ENCODE measurements at places on chromosomes 12 and 14.
A peak's percentile ranks its signal among the peaks of the same experiment; 100 is the strongest.

DNA sequence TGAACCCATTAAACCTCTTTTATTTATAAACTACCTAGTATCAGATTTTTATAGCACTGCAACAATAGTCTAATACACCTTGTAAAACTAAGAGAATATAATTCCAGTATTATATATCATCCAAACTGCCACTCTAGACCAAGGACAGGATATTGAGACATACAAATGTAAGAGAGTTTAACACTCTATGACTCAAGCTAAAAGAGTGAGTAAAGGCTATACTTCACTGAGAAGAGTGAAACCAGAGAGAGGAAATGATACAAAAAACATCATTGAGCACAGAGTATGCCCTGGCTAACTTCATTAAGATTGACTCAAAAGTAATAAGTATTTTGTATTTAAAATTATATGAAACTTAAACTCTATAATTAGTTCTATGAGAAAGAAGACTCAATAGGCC, 1951.9 kb upstream of the SEL1L start:
- no peak for DNase-seq

DNA sequence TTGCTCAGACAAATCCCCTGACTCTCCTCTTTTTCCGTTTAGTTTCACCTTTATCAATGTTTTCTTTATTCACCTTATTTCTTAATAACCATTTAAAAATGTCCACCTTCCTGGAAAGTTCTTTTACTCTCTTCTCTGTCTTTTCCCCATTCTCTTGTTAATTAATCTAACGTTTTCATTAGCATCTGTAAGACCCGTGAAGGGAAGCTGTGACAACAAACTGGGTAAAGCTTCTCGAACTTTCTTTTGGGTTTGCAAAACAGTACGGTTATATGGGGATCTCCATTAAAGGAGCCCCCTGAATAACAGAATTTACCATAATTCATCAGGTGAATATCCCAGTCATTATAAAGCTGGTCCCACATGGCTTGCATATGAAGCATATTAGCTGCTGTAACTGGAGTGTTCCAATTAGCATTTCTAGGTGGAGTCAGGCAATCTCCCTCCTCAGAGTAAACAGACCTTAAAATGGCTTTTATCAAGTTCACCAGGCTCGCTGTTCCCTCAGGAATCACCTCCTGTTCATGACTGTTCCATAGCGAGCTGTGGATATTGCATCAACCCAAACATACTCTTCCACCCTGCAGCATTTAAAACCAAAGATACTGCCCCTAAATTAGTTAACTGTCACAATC, 42.4 kb downstream of the TMEM30B start:
- peak; percentile 93 for DNase-seq

- DNase-seq = no peak
These were observed 23.0 kb upstream of the TBK1 start for GRCh38 chr12:64428956-64429355.

DNA sequence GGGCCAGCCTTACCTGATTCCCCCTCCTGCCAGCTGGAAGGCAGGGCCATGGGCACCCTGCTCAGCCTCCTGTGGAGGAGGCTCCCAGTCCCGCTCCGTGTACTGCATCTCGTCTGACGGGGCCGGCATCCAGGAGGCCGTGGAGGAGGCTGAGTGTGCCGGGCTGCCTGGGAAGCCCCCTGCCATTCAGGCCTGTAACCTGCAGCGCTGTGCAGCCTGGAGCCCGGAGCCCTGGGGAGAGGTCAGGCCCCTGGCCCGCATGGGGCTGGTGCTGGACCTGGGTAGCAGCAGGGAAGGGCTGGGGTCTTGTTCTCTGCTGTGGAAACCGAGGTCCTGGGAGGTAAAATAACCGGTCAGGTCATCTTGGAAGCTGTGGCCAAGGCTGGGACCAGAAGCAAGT, 16.4 kb downstream of the PAPLN start:
- no peak for DNase-seq

- DNase-seq = peak; percentile 67
These were observed 7.1 kb upstream of the CCDC175 start for GRCh38 chr14:59583755-59584154.

DNA sequence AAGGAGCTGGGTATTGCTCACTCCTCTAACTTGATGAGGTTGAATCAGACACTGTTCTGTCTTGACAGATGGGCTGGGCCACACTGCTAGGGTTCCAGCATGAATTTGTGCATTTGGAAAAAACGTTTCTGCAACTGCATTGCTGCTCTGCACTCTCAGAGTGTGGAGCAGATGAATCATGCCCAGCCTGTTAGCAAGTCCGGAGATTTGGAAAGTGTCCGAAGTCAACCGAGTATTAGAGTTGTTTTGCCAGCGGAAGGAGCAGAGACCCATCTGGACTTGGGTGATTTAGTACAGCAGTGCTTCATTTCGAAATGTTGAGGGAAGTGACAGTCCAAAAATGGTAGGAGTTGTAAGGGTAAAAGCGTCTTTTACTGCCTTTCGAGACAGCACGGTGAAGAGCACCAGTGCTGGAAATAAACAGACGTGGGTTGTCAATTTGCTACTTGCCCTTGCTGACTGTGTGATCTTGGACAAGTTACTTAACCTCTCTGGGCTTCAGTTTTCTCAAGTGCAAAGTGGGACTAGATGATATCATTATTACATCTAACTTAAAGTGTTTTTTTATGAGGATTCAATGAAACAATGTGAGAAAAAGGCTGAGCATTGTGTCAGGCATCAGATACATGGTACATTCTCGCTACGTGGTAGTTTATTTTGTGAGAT, 139.5 kb downstream of the CHST11 start:
- no peak for DNase-seq

DNA sequence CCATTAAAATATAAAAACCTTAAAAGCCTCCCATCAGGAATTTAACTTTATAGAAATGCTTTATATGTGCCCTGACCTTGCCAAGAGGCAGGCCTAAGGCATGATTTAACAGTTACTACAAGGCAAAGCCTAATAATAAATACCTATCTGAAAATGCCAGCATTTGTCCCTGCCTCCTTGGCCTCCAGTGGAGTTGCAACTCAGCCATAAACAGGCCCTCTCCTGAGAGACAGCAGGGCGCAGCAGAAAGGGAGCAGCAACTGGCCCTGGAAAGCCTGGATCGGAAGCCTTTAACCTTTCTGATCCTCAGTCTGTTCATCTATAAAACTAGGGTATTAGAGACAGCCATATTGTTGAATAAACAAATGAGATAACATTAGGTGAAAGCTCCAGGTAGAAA, 324.4 kb downstream of the PAWR start:
- DNase-seq = peak; percentile 14

DNA sequence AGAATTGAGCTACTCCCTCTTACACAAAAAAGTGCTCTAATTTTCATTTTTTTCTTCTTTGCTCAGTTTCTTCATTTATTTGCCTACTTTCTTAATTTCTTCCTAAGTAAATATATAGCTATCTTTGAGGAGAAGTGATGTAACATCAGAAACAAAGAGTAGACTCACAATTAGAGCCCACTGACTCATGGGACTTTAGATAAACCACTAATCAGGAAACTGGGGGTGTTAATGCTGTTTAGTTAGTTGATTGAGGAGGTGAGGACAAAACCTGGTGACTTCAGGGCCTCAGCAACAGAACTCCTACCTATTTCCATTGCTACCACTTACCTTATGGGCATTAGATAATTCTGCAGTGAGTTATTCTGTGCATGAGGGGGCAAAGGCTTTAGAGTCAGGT, 151.7 kb downstream of the MON2 start:
- peak; percentile 47 for DNase-seq

GRCh38 chr14:30988509-30988908, 36.9 kb upstream of the AP4S1 start:
- no peak for DNase-seq

DNA sequence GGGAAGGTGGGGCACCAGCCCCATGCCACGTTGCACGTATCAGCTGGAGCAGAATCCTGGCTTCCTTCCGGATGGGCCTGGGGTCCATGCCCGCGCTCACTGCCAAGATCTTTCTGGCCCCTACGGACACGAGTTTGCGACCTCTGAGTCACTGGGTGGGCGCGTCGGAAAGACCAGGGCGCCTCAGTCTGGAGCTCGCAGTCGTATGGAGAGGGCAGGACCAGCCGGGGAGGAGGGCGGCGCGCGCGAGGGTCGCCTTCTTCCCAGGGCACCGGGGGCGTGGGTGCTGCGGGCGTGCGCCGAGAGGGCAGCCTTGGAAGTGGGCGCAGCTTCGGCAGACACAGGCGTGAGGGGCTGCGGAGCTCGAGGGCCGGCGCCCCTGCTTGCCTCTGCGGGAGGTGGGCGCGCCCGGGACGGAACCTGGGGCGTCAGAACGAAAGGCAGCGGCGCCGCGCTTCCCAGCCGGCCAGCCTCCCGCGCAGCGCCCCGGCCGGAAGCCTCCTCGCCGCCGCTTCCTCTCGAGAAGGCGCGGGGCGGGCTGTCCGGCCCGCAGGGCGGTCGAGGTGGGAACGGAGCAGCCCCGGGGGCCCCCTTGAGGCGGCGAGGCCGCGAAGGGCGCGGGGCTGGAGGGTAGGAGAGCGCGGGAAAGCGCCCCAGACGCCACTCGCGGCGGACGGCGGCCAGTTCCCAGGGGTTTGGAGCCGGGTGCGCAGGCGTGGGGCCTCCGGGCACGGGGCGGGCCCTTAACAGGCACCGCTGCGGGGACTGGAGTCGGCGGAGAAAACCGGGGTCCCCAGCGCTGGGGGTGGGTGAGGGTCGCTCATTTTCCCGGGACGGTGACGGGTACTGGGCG, at the start of gene ARL6IP4:
TSS of gene ARL6IP4 (plus strand) at position 499 of the 853 bp plus-strand sequence. CDS start 459 bp downstream, outside the sequence.
- peak; percentile 85 for DNase-seq

DNA sequence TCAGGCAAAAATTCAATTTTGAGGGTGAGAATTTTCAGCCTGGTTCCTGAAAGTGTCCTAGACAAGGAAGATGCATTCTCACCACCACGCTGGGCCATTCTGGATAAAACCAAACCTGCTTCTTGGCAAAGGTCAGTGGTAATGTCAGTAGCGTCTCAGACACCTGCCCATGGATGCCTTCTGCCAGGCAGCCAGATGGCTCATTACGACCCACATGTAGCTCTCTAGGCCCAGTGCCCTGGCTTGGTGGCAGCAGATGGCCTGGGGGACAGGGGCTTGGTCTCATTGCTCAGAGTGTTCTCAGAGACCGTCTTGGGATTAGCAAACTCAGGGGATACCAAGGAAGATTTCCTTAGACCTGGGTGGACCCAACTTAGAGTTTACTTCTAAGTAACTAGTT, 105.1 kb downstream of the ARF6 start:
- DNase-seq = peak; percentile 66

DNA sequence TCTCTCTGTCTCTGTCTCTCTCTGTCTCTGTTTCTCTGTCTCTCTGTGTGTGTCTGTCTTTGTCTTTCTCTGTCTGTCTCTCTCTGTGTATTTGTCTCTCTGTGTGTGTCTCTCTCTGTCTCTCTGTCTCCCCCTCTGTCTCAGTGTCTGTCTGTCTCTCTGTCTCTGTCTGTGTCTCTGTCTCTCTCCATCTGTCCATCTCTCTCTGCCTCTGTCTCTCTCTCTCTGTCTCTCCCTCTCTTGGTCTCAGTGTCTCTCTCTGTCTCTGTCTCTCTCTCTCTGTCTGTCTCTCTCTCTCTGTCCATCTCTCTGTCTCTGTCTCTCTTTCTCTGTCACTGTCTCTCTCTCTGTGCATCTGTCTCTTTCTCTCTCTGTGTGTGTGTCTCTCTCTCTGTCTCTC, 143.8 kb upstream of the GARIN2 start:
- no peak for DNase-seq

GRCh38 chr12:58176296-58176869, 235.0 kb downstream of the ATP23 start:
- peak; percentile 71 for DNase-seq

DNA sequence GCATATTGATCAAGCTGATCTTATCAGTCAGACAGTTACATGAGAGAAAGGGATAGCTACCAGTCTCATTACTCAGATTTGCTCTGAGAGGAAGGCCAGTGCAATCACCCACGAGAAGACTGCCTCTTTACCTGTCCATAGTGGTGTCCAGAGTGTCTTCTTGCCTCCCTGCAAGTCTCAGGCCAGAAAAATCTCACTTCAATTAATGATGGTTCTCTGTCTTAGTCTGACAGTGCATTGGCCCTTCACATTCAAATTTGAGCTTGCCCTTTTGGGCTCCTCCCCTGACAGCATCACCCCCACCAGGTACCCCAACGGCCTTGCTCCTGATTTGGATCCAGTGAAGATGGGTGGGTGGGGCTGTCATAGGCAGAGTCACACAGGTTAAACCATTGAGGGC, at the start of gene AICDA:
TSS of gene AICDA (minus strand) at position 231 of the 400 bp plus-strand sequence. CDS start at position 139, 92 bp downstream.
- DNase-seq = no peak

DNA sequence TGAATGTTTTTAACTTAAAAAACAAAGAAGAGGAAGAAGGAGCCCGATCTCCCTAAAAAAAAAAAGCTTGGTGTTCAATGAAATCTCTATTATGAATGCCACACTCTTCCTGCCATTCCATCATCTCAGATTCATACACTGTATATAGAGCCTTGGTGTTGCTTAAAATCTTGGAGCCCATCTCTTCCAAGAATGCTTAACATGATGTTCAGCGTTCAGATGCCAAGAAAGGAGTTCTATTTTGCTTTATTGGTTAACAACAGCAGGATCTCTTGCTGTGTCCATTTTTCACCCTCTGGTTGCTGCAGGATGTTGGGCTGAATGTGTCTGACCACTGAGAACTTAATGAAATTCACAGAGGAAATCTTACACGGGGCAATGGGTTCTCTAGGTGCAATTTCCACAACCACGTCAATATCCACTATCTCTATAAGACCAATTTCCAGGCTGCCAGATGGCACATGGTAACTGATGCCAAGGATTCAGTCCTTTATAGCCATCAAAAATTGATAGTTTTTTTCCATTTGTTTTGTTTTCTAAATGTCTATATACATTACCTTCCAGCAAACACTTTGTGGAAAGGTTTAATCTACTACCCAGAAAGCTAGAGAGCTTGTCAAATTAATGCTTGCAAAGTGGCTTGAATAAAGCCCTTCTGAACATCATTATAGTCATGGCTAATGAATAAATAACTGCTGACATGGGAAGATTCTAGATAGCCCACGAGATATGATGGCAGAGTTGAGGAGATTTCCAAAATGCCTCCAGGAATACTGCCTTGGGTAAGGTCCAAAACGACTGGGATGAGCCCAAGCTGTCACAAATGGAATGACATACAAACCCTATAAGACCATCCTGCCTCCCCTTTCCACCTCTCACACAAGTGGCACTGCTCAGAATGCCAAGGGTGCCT, 26.5 kb downstream of the RERG start:
- peak; percentile 65 for DNase-seq

DNA sequence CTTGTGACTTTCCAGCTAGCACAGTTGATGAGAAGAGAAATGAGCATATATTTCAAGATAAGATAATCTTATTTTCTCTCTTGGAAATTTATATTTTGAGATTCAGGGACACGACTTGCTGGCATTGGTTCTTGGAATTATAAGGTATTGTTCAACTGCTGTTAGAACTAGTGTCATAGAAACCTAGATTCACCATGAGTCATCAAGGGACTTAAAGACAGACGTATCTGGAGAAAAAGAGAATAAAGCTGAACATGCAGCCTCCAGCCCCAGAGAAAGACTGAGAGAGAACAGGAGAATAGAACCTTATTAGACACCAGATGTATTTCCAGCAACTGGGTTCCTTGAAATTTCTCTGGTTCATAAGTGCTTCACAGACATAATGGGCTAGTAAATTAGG, 194.4 kb upstream of the PPFIA2 start:
- DNase-seq = peak; percentile 22

GRCh38 chr12:100793182-100793581, 1.4 kb upstream of the ANO4 start:
- DNase-seq = no peak

- peak; percentile 75 for DNase-seq
These were observed 149.4 kb downstream of the SNAPC1 start for GRCh38 chr14:61911574-61911973.
